Endodermal cell (in vitro differentiated cells): ENCODE measurements at places on chromosomes 11 and 22.

GRCh38 chr11:46603704-46604308 lies 10.0 kb upstream of the AMBRA1 start:
- no peak for DNase-seq

DNA sequence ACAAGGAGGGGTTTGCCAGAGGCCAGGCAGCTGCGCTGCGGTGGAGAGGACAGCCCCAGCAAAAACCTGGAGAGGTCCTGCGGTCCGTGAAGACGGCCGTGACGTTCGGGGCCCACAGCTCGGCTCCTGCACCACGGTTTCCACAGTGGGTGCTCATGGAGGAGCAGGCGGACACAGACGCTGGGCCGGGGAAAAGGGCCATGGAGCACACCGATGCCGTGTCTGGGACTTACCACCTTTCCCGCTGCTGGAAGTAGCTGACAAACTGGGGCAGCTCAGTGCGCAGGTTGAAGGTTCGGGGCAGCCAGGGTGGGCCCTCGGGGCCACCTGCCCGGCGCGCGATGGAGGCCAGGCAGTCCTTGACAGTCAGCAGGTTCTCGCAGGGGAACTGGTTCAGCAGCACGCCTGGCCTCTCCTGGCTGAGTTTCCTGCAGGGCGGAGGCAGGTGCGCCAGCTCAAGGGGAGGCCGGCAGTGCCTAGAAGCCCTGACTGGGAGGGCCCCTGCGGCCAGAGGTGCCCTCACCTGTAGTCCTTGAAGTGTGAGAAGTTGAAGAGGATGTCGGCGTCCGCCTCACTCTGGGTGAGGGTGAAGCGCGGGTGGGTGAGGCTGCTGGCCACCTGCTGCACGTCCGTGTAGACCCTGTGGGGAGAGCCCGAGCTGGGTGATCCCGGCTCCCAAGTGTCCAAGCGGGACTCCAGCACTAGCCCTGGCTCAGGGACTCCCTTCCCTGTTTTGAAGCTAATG lies 12.8 kb downstream of the TTLL12 start:
- DNase-seq = no peak

- no peak for DNase-seq
These were observed 9.4 kb upstream of the SOX6 start for GRCh38 chr11:16365581-16366228.

DNA sequence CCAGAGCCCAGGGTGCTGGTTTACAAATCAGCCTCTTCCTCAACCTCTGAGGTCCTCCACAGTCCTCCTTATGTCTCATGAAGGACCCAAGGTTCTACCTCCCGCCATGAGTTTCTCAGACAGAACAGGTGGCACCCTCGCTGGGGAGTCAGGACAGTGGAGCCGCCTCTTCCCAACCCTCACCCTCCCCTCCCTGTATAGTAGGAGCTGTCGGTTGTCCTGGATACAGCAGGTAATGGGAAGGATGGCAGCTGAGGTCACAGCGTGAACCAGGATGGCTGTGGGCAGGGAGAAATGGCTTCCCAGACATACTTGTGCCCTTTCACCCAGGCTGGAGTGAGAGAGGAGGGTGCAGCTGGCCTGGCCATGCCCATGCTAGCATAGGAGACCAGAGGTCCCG lies 134.6 kb downstream of the CHST1 start:
- DNase-seq = no peak

GRCh38 chr22:25172153-25172552 lies 27.5 kb upstream of the CRYBB3 start:
- DNase-seq = no peak

GRCh38 chr11:63611395-63611747 lies 2.9 kb downstream of the PLAAT3 start:
- no peak for DNase-seq

- DNase-seq = peak; percentile 41
These were observed 2.4 kb downstream of the UCP2 start for GRCh38 chr11:73980001-73980961.

- no peak for DNase-seq
These were observed 85.4 kb downstream of the TTC28 start for GRCh38 chr22:28594076-28594796.

DNA sequence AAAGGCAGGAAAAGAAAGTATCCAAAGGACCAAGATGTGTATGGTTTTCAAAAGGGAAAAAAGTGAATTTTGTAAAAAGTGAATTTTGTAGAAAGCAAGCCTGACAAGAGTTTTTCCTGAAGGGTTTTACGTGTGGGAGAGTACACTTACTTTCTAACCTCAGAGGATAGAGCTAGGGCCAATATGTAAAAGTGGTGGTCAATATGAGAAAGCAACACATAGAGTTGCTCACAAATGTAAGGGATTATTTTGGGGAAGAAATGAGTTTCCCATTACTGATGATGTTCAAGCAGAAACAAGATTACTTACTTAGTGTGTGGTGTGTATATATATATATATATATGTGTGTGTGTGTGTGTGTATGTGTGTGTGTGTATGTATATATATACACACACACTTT lies 162.5 kb downstream of the SWAP70 start:
- no peak for DNase-seq

DNA sequence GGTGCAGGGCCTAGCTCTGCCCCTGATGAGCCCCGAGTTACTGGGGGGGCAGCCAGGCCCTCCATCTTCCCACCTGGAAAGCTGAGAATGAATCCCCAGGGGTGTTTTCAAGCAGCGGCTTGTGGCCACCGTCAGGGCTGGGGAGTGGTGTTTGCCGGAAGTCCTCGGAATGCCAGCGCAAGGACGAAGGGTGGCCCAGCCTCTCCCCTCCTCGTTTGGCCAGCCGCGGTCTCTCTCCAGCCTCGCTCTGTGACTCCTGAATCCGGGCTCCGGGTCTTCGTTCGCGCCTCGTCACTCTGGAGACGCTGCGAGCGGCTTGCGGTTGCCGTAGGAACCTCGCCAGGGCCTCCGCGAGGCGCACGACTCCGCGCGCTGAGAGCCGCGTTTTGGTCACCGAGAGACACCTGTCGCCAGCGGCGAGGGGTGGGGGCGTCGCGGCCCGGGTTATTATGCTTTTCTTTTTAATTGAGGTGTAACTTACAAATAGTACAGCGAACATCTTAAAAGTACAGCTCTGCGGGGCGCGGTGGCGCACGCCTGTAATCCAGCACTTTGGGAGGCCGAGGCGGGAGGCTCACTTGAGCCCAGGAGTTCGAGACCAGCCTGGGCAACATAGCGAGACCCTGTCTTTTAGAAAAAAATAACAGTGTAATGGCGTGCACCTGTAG lies 6.3 kb upstream of the KDELR3 start:
- peak; percentile 99 for DNase-seq

DNA sequence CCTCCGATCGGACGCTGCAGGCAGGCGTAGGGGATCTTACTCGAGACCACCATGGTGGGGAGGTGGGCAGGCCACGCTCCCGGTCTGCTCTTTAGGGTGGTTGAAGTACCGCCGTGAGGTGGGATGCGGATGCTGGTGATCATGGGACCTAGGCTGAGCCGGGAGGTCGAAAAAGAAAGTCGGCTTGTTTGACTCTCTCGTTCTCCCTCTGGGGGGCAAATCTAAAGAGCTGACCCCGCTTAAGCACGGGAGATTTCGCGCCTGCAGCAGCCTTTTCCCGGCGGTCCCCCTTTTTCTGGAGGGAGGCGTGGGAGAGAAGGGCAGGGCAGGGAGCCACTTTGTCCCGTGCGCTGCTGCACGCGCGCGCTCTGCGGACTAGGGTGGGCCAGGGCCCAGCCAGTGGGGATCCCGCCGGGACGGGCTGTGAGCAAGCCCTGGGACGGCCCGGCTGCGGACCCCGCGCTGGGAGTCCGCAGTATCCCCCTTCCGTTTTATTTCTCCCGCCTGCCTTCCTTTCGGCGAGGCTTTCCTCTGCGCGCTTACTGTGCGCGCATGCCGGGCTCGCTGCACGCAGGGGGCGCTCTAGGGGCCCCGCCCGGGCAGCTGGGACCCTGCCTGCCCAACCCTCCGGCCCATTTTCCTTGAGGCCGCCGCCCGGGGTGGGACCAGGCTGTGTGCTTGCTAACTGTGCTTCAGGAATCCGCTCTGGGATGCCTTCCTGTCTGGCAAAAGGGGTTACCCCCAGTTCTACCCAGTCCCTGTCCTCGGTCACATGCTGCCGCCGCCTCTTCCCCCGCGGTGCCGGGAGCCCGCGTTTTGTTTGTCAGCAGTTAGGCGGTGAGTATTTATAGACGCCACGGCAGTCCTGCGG lies 81.0 kb downstream of the PRR5L start:
- peak; percentile 90 for DNase-seq

GRCh38 chr11:64723117-64723906 lies at the start of gene NRXN2:
TSS of gene NRXN2 (minus strand) at chr11:64723197. CDS start at chr11:64713699, 9,498 bp downstream.
- DNase-seq = peak; percentile 95

DNA sequence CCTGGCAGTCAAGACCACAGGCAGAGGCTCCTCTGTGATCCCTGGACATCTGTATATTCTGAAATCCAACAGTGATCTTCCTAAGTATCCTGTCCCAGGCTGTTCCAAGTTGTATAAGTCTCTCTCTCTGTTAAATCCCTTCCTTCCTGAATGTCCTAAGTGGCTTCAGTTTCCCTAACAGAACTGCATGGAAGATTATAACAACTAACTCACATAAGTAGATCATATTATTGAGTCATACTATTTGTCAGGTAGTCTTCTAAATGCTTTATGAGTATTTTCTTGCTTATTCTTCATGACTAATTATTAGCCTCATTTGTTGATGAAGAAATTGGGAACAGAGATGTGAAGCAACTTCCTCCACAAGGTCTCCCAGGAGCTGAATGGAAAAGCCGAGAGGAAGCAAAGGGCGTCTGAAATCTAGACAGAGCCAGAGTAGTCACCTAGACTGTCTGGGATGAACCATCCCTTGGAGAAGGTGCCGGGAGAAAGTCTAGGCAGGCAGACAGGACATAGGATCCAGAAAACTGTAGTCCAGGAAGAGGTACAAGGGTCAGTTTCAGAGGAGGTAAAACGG lies 93.2 kb upstream of the FAT3 start:
- no peak for DNase-seq

GRCh38 chr11:63214093-63214492 lies 29.3 kb downstream of the SLC22A25 start:
- no peak for DNase-seq

DNA sequence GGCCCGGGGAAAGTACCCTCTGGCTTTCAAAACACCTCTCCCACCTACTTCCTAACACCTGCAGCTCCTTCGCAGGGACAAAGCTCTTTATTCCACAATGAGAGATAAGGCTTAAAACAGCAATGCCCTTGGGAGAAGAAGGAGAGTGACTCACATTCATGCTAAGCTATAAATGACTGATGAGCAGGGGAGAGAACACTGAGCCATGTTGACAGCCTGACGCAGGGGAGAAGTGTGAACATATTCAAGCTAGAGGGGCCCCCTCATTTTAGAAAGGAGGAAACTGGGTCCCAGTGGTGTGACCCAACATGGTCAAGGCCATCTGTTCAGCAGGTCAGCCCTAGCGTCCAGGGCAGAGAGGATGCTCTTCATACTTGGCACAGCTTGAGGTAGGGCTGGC lies 171.8 kb downstream of the DSCAML1 start:
- DNase-seq = no peak

GRCh38 chr11:47083913-47084312 lies 92.8 kb downstream of the ARFGAP2 start:
- DNase-seq = no peak

- DNase-seq = no peak
These were observed 108.8 kb downstream of the WT1 start for GRCh38 chr11:32326522-32326921.

DNA sequence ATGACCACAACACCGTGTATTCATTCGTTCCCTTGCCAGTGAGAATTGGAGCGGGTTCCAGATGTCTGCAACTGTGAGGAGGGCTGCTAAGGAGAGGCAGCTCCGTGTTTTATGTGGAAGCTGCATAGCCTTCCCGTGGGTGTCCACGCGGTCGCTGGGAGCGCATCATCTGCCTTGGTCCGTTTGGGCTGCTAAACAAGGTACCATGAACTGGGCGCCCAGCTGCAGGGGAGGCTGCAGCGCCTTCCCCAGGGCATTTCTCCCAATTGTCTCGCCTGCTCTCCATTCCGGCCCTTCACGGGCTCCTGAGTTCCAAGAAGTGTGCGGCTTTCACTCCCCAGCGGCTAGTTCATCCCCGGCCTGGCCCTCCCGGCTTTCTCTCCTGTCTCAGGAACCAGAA lies 1446.4 kb downstream of the TBC1D22A start:
- no peak for DNase-seq

DNA sequence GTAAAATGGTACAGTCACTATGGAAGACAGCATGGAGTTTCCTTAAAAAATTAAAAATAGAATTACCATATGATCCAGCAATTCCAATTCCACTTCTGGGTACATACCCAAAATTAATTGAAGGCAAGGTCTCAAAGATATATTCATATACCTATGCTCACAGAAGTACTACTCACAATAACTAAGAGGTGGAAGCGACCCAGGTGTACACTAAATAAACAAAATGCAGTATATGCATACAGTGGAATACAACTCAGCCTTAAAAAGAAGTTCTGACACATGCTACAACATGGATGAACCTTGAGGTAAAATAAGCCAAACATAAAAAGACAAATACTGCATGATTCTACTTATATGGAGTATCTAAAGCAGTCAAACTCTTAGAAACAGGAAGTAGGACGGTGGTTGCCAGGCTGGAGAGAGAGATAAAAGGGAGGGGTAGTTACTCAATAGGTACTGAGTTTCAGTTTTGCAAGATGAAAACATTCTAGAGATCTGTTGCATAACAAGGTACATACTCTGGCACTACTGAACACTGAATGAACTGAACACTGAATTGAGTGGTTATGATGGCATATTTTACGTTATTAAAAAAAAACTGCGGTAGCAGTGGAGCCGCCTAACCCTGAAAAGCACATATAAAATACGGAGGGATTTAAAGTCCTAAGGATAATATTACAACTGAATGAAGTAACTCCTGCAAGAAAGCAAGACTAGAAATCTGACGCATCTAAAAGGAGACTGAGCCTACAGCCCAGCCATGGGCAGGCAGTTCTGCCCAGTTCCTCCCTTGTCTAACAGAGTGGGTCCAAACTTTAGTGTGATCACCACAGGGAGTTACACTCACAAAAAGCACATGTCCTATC lies 12.8 kb downstream of the DGCR2 start:
- no peak for DNase-seq

GRCh38 chr11:1832211-1832919 lies 2.4 kb upstream of the SYT8 start:
- DNase-seq = peak; percentile 88
